ENCODE measurements at places on chromosomes 7 and 10. TPM values are rescaled to one million over a fixed set of nuclear protein-coding genes. Genes with fewer than 3 reads are reported as not detected.

The JAZF1 gene
- total RNA-seq = 10.8 TPM

The TMEM72 gene
- not detected for total RNA-seq

The SLC29A4 gene
- total RNA-seq = 1.7 TPM

The THSD7A gene
- 1.6 TPM for total RNA-seq

The NODAL gene
- not detected for total RNA-seq

The HSPB1 gene
- 94.6 TPM for total RNA-seq

The EMX2 gene
- not detected for total RNA-seq

The ANKRD1 gene
- 2.6 TPM for total RNA-seq

The GDF2 gene
- not detected for total RNA-seq

The OR2A42 gene
- total RNA-seq = not detected

The WEE2 gene
- total RNA-seq = 0.33 TPM

The TAS2R3 gene
- total RNA-seq = 1.8 TPM

The RPEL1 gene
- total RNA-seq = under 0.01 TPM

The ASB10 gene
- not detected for total RNA-seq

The STOX1 gene
- total RNA-seq = not detected

The GRID1 gene
- not detected for total RNA-seq

The H2BK1 gene
- total RNA-seq = not detected

The RNF32 gene
- total RNA-seq = 7.7 TPM

The OR13A1 gene
- total RNA-seq = not detected

The CTAGE4 gene
- 2.0 TPM for total RNA-seq

The CLRN3 gene
- total RNA-seq = not detected

The FRA10AC1 gene
- 11.3 TPM for total RNA-seq

The CHAT gene
- not detected for total RNA-seq

The PLXNA4 gene
- total RNA-seq = 3.6 TPM

The SLK gene
- 82.3 TPM for total RNA-seq

The STAG3 gene
- total RNA-seq = 1.6 TPM
